ENCODE measurements at places on chromosomes 7 and 10.

DNA sequence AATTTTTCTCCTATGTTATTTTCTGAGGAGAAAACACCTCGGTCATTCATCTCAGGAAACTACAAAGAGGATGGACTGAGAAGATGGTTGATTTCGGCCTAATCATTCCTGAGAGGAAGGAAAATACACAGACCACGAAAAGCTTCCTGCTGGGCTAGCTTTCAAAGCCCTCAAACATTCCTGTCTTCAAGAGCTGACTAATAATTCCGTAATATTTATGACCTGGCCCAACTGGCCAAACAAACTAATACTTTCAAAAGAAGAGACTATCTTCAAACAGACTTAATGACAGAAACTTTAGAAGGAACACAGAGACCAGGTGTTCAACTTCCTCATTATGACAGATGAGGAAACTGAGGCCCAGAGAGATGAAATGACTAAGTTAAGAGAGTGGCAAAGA is 215.1 kb upstream of the FRMD4A start:
- no peak for DNase-seq

GRCh38 chr7:36278069-36278619 is 111.5 kb upstream of the ANLN start:
- DNase-seq, result no peak

- no peak for DNase-seq
These were observed 263.0 kb upstream of the ZWINT start for GRCh38 chr10:56624082-56624481.

DNA sequence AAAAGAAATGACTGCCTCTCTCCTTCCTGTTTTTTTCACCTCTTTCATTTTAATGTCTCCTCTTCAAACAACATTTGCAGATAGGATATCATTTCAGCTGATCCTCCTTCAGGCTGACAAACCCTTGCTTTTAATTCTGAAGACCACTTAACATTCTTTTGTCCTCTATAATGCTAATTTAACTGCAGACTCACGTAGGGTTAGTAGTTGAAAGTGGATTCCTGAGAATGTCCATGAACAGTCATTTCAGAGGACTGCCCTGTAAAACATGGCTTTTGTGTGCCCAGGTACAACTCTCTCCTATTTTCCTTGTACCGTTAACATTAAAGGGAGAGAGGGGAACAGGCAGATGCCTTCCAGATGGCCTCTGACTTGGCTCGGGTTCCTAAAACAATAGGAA is 524.4 kb downstream of the SDK1 start:
- no peak for DNase-seq

DNA sequence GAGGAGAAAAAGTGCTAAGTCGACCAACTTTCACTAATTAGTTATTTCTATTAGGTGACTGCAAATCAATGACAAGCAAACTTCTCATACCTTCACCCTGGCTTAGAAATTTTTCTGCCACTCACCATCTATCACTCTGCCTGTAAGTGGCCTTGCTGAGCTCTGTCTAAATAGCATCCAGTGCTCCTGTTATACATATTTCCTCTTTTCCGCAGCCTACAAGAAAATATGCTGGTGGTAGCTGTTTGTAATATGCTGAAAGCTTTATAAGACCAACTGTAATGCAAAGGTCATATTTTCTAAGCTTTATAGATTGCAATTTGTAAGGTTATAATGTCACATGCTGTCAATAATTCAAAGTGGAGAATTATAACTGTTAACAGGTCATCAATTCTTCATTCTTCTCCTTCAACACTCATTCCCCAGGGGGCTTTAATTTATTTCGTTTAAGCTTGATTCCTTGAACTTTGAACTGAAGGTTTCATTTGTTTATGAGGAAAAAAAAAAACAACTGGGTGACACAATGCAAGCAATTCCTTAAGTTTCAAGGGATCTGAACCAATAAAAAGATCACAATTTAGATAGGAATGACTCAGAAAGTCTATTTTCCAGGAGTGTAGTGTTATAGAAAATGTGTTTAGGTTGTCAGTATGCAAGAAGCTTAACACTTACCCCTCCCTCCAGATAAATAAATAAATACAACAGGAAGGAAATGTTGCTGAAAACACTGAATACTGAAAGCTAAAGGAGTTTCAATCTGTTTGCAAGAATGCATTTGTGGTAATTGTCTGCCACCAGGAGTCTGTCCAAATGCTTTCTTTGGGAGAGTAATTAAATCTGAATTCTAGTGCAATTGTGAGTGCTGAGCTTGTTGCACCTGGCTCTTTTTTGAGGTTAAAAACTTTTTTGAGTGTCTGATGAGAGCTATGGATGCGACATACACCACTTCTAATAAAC is 183.7 kb downstream of the SORCS1 start:
- no peak for DNase-seq

DNA sequence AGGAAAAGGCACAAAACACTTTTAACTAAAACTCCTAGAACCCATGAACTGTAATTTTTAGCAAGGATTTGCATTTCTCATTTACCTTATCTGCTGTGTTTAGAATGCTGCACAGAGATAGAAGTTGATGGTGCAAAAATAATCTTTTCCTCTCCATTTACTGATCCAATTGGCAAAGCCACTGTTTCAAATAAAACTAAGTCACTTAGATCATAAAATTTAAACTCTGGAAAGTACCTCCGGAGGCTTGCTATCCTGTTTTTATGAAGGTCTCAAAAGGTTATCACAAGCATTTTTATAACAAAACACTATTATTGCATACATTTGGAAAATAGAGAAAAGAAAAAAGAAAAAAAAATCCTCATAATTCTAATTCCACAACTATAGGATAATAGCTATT is 7.6 kb downstream of the CPA2 start:
- no peak for DNase-seq

- DNase-seq, result no peak
These were observed 29.6 kb downstream of the CASP7 start for GRCh38 chr10:113709221-113709838.

GRCh38 chr7:45001138-45001694 is 1.2 kb downstream of the CCM2 start:
- no peak for DNase-seq

- no peak for DNase-seq
These were observed 39.9 kb upstream of the SORCS3 start for GRCh38 chr10:104601166-104601565.

GRCh38 chr7:73533742-73534141 is 11.6 kb upstream of the BAZ1B start:
- no peak for DNase-seq

DNA sequence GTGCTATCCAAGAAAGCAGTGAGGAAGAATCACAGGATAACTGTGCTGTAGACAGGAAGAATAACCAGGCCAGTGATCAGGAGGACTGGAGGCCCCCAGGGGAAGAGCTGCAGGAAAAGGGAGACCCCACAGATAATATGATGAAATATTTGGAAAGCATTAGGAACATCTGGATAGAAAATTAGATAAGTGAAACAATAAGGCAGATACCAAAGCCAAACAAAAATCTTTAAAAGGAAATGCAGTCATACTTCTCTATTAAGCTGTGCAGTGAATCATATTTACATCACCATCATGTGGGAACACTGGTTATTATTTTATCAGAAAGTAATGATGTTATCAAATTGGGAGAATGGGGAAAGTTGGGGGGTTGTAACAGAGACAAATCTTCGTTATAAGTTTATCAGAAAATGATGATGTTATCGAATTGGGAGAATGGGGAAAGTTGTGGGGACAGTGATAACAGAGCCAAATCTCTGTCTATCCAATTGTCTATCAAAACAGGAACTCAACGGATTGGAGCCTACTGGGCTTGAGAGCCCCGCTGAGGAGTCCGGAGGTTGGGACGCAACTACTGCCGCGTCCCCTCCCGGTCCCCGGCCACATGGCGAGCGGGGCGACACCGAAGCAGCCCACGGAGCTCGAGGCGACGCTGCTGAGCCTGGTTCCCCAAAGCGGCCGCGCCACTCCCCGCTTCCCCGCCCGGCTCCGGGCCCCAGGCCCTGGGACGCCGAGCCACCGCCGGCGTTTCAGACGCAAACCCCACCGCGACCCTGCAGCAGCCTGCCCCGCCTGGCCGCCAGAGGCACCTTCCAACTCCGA is 14.0 kb upstream of the RALA start:
- no peak for DNase-seq

DNA sequence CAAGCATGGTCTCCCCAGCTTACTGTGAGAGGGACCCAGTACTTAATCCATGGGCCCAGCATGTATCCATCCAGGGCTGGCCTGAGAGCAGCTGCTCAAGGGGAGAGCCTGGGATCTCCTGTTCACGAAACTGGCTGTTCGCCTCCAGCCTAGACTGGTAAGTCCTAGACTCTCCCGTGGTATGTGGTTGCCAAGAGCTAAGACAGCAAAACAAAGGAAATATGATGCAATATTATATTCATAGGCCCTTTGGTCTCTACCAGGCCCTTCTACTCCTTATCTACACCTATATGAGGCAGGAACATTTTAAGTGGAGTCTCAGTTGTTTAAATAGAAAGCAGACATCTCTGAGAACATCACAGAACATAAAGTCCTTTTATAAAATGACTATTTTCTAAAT is 28.9 kb upstream of the STK17A start:
- no peak for DNase-seq

DNA sequence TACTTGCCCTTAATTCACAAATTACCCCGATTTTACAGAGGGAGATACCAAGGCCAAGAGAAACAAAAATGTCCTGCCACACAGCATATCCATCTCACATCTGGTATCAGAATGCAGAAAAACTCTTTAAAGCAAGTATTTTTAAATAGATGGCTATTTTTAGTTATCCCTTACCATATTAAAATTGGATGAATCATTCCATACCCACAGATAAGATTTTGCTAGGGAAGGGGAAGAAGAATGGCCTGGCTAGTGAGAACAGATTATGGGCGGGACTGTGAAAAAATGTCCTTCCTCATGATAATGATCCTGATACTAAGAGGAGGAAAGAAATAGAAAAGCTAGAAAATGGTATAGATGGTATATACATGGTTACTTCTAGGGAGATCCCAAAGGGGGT is 80.6 kb upstream of the GATAD1 start:
- DNase-seq, result no peak

DNA sequence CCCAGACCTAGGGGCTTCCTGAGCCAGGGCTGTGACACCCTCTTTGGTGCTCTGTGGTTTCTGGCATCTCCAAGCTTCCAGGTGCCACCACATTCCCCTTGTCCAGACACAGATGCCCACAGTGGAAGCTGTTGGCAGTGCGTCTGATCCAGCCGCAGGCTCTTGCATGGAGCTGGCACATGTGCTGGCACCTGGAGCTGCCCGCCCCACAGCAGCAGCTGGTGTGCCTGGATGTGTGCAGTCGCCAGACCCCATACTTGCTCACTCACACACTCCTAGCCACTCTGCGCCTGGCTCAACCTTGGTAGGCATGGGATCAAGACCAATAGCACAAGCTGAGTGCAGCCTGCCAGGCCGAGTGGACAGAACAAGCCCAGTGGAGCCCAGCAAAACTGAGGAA is 106.5 kb downstream of the LYZL1 start:
- no peak for DNase-seq

DNA sequence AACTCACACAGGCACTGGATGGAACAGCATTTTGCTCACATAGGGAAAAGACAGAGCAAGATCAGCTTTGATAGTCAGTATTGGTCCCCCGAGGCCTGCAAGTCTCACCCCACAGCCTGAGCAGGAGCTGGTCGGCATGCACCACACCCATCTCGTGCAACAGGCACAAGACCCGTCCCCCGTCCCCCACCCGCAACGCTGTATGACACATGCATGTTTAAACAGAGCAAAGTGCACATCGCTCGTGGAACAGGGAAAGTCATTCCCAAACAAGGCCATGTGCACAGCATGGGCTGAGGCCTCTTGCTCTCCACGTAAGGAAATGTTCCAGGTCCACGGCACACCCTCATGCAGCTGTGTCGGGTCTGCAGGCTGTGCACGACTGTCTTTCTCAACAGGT is 527.2 kb downstream of the ACTR3B start:
- DNase-seq, result no peak

DNA sequence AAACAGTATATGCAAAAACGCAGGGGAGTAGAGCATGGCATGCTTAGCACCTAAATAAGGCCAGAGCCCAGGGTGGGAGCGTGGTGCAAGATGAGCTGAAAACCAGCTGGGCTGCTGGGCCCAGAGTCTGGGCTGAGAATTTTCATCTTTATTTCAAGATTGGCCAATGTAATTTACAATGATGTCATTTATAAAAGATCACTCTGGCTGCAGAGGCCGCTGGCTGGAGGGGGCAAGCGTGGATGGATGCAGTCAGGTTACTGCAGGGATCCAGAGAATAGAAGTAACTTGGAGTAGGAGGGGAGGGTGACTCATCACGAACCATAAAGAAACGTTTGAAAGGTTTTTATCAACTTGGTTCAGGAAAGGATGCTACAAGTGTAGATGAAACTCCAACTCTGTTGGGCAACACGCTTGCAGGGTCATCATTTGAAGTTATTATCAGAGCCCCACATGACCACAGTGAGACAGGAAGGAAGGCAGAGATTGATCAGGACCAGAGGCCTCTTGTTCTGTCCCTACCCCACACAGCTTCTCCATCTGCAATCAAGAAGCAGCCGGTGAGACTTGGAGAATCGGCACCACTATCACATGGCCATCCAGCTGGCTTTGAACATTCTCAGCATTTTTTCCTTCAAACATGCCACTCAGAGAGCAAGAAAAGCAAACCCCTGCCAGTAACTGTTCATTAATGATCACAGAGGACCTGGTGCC is 49.2 kb downstream of the ODAD2 start:
- DNase-seq, result no peak

DNA sequence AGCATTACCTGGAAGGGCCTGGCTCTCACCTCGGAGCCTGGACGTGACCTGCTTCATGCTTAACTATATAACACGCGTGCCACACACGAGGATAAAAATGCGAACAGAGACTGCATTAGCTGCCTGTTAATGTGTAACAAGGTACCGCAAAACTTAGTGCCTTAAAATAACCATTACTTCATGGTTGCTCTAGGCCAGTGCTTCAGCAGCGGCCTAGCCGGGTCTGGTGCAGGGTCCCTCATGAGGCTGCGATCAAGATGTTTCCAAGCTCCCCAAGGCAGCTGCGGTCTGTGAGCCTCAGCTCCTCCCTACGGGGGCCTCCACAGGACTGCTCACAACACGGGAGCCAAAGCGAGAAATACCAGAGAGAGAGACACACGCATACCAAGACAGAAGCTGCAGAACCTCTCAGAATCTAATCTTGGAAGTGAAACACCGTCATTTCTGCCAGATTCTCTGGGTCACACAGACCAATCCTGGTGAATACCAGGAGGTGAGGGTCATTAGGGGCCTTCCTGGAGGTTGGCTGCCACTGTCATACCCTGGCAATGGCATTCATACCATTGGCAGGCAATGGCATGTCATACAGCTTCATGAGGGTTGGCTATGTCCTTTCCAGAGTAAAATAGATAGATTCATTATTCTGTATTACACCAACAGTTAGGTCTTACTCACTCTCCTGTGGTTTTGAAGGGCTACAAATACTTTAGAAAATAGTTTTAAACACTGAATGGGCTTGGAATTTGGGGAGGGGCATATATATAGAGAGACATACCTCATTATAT is 94.5 kb downstream of the HIPK2 start:
- DNase-seq, result no peak

- no peak for DNase-seq
These were observed 11.1 kb upstream of the CNNM1 start for GRCh38 chr10:99318048-99318447.

All from activated CD8-positive, alpha-beta memory T cell treated with anti-CD3 and anti-CD28 coated beads for 1 hour (primary cell).